Chondrocyte (in vitro differentiated cells): ENCODE measurements at places on chromosomes 5 and 9.
A peak's percentile ranks its signal among the peaks of the same experiment; 100 is the strongest.

DNA sequence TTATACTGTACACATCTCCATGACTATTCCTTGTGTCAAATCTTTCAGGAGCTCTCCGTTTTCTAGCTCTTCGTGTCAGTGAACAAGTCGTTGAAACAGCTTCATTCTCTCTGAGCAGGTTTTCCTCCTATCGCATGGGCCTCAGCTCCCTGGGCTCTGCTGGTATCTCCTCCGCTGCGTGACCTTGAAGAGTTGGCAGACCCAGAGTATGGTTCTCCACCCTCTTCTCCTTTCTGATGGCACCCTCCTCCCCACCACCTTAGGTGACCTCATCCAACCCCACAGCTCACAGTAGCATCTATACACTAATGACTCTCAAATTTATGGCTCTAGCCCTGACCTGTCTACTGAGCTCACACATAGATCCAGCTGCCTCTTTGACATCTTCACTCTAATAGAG, 36.0 kb upstream of the PDE8B start:
- no peak for DNase-seq

DNA sequence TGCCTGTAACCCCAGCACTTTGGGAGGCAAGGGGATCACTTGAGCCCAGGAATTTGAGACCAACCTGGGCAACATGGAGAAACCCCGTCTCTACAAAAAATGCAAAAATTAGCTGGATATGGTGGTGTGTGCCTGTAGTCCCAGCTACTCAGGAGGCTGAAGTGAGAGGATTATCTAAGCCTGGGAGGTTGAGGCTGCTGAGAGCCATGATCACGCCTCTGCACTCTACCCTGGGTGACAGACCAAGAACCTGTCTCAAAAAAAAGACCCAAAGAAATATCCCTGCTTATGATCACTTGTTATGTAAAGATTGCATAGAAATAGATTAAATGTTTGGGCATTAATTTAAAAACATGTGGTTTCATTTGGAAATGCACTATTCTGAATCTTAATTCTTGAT, 125.1 kb downstream of the UGCG start:
- DNase-seq: no peak

DNA sequence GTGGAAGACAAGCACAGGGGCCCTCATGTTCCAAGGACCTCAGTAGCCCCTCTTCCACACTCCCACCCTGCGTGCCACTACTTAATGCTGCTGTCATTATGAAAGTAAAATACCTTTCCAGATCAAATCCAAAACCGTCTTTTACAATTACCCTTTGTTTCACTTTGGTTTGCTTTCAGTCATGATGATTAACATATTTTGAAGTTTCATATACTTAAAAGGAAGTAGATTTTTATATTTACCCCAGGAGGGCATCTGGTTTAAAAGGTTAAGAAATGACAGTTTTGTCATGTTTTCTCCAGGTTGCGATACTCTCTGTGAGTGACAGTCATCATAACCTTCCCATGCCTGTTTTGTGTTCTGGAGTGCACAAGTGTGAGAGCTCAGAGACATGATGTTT, 13.5 kb upstream of the MAP1B start:
- no peak for DNase-seq

DNA sequence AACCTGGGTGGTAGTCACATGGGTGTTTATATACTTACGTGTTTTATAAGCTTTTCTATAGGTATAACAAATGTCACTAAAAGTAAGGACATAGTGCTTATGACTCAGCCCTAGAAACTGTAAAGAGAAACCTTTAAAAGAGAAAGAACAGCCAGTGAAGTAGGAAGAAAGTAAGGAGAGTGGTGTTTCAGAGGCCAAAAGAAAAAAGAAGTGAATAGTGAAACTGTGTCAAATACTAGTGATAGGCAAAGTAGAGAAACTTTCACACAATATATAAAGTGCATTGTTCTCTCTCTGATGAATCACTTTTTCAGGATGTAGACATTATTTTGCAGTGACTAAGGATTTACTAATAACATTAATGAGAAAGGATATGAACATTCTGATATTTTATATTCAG, 74.2 kb upstream of the SUSD1 start:
- no peak for DNase-seq

DNA sequence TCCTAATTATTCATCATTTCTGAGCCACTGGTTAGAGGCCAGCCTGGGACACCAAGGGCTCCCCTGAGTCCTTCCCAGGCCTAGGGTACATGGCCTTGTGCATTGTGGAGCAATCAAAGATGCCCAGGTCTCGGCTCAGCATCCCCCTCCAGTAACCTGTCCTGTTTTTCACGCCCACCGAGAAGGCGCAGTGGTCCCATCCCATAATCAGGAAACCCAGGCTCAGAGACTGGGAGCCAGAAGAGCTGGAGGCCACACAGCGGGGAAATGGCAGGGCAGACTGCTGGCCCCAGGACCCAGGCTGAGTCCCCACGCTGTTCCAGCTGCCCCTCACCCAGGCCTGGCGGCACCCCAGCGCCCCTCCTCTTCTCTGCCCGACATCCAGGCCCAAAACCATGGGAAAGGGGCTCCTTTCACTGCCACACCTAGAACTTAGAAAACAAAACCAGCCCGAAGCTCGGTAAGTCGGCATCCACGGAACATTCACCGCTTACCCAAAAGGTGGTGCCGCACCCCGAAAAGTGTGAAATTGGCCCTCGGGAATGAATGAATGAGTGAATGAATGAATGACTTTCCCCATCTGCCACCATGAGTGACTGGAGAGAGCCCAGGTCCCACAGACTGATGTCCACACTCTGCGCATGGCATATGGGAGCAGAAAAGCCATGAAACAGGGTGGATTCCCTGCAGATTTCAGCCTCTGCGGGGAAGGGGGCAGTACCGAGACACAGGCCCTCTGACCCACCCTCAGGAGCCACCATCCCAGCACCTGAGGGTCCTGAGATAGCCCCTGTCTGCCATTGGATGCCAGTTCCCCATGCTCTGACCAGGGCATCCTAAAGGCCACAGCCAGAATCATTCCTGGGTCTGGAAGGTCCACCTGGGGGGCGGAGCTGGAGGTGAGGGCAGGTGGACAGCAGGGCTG, 132.5 kb downstream of the OLFM1 start:
- DNase-seq: peak; percentile 44

GRCh38 chr5:132749506-132749905, 2.3 kb downstream of the CCNI2 start:
- no peak for DNase-seq

- no peak for DNase-seq
These were observed 160.8 kb upstream of the PAPPA start for GRCh38 chr9:115992834-115993233.

DNA sequence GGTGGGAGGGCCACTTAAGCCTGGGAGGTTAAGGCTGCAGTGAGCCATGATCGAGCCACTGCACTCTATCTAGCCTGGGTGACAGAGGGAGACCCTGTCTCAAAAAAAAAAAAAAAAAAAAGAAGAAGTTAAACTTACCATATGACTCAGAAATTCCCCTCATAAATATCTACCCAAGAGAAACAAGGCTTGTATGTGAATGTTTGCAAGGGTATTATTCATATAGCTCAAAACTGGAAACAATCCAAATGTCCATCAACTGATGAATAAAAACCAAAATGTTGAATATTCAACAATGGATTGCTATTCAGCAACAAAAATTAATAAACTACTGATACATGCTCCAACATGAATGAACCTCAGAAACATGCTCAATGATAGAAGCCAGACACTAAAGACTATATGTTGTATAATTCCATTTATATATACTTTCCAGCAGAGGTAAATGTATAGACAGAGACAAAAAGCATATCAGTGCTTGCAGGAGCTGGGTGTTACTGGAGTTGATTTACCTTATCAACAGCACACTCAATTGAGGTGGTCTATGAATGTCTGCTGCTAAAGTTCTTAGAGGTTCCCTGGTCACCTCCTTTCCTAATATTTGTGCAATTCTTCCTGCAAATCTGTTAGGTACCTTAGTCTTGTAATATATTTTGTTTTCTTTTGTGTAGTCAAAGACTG, 5.3 kb upstream of the SREK1 start:
- no peak for DNase-seq

- no peak for DNase-seq
These were observed 25.9 kb downstream of the SPARC start for GRCh38 chr5:151660616-151661495.

GRCh38 chr5:141809380-141810096, 68.7 kb downstream of the PCDH1 start:
- no peak for DNase-seq

GRCh38 chr5:135718151-135718550, 116.3 kb upstream of the SLC25A48 start:
- no peak for DNase-seq
